ENCODE measurements at places on chromosomes 2 and 18.

DNA sequence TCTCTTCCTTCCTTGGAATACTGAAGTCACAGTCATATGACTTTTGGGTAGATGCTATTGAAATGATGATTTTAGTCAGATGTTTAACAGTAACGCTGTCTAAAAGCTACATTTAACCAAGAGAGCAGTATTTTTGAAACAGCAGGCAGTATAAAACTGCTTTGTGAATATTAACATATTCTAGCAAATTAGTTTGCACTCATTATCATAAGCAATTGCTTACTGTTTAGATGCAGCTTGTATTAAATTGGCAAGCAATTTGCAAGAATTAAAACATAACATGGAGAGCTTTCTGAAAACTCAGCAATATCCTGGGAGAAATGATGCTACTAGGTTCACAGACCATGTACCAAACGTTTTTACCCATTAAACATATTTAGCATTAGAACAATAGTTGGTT is 776.0 kb downstream of the NRXN1 start:
- H3K27ac ChIP-seq = no peak overlapping the region
- DNase-seq = no peak
- H3K27me3 ChIP-seq = no peaks in the 10 kb centered on the region
- no peaks in the 10 kb centered on the region for H3K4me1 ChIP-seq
- H3K4me3 ChIP-seq = no peak overlapping the region
- no peaks in the 10 kb centered on the region for H3K36me3 ChIP-seq

GRCh38 chr2:239462191-239462515 is 61.3 kb upstream of the HDAC4 start:
- no peak overlapping the region for H3K4me3 ChIP-seq
- H3K27me3 ChIP-seq = no peaks in the 10 kb centered on the region
- H3K4me1 ChIP-seq = no peaks in the 10 kb centered on the region
- H3K27ac ChIP-seq = no peak overlapping the region

DNA sequence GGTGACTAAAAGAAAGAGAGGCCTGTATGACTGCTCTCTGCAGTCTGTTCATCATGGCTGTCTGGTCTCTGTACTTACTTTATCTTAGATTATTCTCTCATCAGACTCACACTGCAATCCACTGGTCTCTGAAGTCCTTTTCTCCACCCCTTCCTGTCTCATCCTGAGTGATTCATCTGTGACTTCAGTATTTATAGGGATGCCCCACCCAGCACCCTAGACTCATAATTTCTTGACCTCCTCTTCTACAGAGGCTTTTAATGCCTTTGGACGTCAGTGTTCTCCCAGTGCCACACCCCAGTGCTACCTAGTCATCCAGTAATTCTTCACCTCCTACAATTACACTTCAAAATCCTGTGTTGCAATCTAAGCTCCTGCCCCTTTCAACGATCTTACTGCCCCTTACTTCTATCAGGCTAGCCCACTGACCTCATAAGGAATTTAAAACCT is 14.9 kb upstream of the ITPRID2 start:
- H3K27ac ChIP-seq = no peak overlapping the region
- H3K4me1 ChIP-seq = no peaks in the 10 kb centered on the region

GRCh38 chr18:62586781-62587487 is 64.1 kb downstream of the ZCCHC2 start:
- no peak overlapping the region for H3K4me3 ChIP-seq
- H3K36me3 ChIP-seq = no peaks in the 10 kb centered on the region
- H3K27me3 ChIP-seq = no peaks in the 10 kb centered on the region
- no peak for DNase-seq

DNA sequence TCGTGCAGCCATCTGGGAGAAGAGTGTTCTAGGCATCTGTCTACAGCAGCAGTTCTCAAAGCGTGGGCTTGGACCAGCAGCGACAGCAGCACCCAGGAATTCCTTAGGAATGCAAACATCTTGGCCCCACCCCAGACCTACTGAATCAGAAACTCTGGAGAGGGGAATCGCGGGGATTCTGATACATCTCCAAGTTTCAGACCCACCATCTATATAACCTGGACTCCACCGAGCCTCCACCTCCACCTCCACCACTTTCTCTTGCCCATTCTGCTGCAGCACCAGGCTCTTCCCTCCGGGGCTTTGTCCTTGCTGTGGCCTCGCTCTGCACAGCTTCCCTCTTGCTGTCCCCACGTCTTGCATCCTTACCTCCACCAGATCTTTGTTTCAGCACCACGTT is 256.4 kb downstream of the BCL2 start:
- H3K4me1 ChIP-seq = no peaks in the 10 kb centered on the region
- no peak overlapping the region for H3K27ac ChIP-seq
- no peak overlapping the region for H3K4me3 ChIP-seq
- H3K27me3 ChIP-seq = no peaks in the 10 kb centered on the region
- peak; percentile 63 for DNase-seq
- no peaks in the 10 kb centered on the region for H3K36me3 ChIP-seq

DNA sequence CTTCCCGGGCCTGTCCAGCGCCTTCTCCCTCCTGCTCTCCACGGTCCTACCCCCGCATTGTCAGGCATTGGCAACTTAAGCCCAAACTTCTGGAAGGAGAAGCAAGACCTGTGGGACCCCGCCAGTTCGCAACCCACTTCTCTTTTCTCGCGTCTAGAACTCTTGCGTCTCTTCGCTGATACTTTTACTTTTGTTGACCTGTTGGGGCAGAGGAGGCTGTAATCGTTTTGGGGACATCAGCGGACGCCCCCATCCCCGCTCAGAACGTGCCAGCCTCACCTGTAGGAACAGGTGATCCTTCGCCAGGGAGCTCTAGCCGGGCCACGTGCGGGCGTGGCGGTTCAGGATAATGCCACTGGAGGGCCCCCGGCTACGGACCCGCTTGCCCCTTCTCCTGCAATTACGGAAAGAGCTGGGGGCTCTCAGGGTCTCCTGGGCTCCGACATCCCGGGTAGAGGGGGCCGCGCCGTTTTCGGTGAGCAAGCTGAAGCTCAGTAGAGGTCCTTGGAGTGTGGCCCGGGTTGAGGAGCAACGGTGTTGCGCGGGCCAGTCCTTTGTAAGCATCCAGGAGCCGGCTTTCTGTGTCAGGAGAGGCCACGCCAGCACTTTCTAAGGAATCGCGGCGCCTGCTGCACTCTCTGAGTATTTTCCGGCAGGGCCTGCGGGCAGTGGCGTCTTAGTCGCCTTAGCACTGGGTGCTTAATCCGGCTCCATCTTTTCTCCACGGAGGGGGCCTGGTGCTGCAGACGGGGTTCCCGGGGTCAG is 1.6 kb downstream of the MTCL1 start:
- H3K27ac ChIP-seq = no peak overlapping the region
- H3K36me3 ChIP-seq = no peaks in the 10 kb centered on the region
- H3K4me1 ChIP-seq = peaks cover 3% of the 10 kb centered on the region
- DNase-seq = peak; percentile 90
- peak overlapping the region; percentile 62 for H3K4me3 ChIP-seq

Measured in mesendoderm (in vitro differentiated cells).